ENCODE measurements at places on chromosomes 2 and 18.

DNA sequence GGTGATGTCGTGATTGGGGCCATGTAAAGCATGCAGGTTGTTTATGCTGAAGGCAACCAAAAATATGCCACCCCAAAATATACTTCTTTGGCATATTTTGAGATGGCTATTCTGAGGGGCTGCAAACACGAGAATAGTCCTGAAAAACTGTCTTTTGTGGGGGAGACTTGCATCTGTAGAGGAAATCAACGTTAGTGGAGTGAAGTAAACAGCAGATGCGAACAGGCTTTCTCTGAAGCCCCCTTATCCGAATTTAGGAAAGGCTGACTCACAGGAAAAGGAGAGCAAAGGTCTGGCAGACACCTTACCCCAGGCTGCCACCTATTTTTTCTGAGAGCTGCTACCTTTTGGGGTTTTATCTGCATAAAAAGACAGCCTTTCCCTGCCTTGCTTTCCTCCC lies 44.6 kb upstream of the MSH6 start:
- no peak for DNase-seq

DNA sequence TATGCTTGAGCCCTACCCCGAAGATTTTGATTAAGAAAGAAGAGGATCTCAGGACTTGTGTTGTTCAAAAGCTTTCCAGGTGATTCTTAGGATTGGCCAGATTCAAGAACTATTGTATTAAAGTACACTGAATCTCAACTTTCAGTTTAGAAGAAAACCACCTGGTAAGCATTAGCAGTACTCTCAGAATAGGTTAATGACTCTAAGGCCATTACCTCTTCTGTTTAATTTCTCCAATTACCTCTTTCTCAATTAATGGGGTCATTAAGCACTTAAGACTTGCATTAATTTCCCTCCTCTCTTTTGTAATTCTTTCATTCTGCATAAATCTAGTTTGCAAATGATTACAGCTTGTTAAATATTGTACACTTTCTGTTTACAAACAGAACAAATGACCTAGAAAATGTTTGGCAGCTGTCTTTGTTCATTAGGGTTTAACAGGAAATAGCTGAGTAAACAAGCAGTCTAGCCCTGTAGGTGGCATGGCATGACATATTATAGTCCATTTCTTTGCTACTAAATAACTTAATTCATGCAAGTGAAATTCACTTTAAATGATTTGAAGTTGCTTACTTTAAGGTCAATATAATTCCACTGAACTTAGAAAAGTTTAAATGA lies 20.4 kb upstream of the TDRD15 start:
- no peak for DNase-seq

DNA sequence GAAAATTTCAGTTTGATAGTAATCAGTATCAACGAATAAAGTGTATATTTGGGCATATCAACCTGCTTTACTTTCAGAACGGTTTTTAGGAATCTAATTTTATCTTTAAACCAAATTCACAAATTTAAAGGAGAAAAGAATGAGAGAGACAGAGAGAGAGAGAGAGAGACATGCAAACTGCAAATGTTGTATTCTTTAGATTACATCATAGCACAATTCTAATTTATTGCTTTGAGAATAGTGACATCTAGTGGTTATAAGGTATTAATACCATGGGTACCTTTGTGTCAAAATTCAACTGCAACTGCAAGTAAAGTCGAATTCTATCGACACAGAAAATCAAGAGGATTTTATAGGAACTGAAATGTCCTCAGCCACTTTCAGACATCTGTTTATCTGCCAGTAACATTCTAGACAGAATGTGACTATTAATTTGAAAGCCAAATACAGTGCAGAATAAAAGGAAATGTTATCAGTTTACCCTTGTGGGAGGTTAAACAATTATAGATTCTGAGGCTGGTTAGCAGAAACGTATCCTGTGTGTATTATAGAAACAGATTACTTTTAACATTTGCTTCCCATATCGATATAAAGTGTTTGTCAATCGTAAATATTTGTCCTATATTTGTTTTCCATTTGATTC lies 529.8 kb upstream of the VRK2 start:
- DNase-seq, result peak; percentile 29

GRCh38 chr2:150188177-150188576 lies 299.3 kb downstream of the RND3 start:
- DNase-seq, result no peak

DNA sequence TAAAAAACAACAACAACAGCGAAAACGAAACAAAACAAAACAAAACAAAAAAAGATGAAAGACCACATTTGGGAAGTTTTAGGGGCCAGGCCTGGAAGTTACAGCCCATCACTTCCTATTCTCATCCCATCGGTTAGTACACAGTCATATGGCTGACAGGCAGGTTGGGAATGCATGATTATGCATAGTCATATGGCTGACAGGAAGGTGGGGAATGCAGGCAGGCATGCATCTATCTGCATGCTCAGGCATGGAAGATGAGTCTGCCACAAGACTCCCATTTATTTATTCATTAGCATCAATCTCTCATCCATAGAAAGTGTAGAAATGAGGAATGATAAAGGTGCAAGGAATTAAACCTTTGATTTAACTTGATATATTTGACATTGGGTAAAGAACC lies 325.3 kb upstream of the MEX3C start:
- no peak for DNase-seq

- DNase-seq, result no peak
Measured at GRCh38 chr18:78896111-78896905, 83.3 kb upstream of the SALL3 start.

GRCh38 chr18:62182220-62182619 lies 4.6 kb downstream of the PIGN start:
- DNase-seq, result no peak

- DNase-seq, result no peak
Measured at GRCh38 chr2:2230433-2230817, 100.7 kb downstream of the MYT1L start.

DNA sequence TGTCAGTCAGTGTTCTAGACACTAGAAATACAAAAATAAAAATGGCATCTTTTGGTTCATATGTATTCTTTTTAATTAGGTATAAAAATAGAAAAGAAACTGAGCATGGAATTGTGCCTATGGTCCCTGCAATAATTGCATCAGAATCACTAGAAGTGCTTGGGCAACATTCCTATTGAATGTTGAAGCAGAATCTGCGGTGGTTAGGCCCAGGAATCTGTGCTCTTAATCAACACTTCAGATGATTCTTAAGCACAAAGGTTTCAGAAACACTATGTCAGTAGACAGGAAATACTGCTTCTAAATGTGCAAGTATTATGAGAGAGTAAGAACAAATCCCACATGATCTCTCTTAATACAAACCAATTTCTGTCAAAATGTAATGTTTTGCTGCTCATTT lies 20.3 kb upstream of the RBBP8 start:
- DNase-seq, result no peak

GRCh38 chr2:43241558-43241957 lies 15.2 kb upstream of the ZFP36L2 start:
- no peak for DNase-seq

DNA sequence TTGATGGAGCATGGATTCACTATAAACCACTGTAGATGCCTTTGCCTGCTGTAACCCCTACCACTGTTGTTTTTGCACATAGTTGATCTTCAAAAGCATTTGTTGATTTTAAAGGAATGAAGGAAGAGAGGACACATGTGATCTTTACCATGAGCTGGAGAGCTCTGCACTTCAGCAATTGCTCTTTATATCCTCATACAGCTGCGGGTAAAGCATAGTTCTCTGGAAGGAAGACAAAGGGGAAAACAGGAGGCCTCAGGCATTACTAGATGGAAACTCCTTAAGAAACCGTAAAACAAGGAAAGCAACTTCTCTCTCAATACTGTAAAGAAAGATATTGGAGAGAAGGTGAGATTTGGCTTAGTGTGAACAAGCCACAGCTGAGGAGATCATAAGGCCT lies 60.6 kb downstream of the SCG2 start:
- DNase-seq, result no peak

DNA sequence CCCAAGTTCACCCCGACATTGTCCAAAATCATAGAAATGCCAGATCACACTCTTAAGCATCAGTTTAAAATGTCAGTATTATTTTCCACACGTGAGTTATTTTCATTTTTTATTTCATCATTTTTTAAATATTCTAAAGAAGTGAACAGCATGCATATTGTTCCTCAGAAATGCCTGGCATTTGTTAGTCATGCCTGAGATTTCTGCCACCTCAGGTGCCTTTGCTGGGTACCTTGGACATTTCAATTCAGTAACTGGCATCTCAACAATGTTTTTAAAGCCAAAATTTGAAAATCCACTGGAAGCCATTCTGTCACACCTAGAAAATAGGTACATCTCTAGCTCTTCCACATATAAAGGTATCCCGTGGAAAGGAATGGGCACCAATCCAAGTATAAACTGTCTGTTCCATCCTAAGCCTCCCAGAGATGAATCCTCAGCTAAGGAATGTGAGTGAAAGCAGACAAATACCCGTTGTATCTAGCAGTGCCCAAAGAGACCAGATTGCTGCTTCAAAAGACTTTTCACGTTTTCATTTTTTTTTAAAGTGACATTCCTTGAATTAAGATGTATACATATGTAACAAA lies 159.8 kb downstream of the ZNF385B start:
- DNase-seq, result no peak

GRCh38 chr2:205511641-205512040 lies 170.7 kb upstream of the NRP2 start:
- no peak for DNase-seq

DNA sequence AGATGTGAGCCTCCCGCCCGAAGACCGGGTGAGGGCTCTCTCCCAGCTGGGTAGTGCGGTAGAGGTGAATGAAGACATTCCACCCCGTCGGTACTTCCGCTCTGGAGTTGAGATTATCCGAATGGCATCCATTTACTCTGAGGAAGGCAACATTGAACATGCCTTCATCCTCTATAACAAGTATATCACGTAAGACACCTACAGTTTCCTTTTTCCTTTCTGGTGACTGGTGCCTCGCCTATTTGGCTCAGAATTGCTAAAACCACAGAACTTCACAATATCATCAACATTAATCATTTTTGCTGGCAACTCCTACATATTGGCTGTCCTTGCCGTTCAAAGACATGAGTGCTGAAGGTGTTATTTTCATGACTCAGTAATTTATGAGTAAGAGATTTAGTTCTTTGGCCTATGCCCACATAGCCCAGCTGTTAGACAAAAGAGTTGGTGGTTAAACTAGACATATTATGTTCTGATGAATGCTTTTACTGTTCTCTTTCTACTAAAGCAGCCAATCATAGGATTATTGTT lies 2.2 kb downstream of the STAMBP start:
- DNase-seq, result no peak

DNA sequence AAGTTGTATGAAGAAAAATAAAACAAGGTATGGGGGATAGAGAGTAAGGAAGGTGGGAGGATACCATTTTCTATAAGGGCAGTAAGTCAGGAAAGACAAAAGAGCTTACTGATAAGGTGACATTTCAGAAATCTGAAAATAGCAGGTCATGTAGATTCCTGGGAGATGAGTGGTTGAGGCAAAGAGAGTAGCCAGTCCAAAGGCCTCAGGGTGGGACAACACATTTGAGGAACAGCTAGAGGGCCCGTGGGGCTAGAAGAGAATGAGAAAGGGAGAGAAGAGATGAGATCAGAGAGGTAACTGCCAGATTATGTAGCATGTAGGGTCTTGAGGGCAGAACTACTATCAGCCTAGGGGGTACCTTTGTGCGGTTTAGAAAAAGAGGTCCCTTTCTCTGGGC lies 2.9 kb downstream of the CLHC1 start:
- no peak for DNase-seq

GRCh38 chr18:36769611-36770314 lies 59.0 kb downstream of the TPGS2 start:
- DNase-seq, result no peak

Measured in SK-N-DZ (cell line).